AG08396 (cell line): ENCODE measurements at places on chromosomes 2 and 18.

GRCh38 chr2:119689218-119689617, 10.2 kb downstream of the TMEM177 start:
- no peak for DNase-seq

GRCh38 chr2:64311948-64312621, 141.9 kb upstream of the LGALSL start:
- DNase-seq = peak; percentile 86

DNA sequence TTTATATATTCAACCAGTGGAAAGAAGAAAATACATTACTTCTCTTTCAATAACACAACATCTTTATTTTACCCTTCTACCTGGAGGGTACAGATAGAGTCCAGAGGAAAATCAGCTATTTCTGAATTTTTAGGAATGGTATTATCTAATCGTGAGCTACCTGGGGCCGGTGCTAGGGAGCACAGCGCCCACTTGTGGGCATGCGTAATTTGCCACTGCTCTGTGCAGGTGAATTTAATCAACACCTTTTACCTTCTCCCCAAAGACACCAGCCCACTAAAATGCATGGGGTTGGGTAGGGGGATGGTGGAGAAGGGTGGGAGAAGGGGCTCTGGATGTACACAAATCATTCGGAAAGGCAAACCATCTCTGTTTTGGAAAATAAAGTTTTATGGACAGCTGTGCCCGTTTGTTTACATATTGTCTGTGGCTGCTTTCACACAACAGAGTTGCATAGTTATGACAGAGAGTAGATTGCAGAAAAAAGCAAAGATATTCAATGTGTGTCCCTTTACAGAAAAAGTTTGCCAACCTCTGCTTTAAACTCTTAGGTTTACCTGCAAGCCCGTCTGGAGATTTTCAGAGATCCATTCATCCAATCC, 51.5 kb upstream of the DCC start:
- no peak for DNase-seq

DNA sequence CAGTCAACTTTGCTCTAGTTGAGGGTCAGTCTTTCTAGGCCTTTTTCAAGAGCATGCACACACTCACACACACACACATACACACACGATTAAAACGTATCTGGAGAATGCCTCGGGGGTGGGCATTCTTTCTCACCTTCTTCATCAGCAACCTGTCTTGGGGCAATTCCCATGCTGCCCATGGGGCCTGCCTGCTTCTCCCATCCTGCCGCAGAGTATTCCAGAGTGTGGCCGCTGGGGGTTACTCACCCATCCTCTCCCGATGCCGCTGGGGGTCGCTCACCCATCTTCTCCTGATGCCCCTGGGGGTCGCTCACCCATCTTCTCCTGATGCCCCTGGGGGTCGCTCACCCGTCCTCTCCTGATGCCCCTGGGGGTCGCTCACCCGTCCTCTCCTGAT, 10.8 kb upstream of the ALLC start:
- DNase-seq = no peak
